ENCODE measurements at places on chromosomes 16 and 17.

DNA sequence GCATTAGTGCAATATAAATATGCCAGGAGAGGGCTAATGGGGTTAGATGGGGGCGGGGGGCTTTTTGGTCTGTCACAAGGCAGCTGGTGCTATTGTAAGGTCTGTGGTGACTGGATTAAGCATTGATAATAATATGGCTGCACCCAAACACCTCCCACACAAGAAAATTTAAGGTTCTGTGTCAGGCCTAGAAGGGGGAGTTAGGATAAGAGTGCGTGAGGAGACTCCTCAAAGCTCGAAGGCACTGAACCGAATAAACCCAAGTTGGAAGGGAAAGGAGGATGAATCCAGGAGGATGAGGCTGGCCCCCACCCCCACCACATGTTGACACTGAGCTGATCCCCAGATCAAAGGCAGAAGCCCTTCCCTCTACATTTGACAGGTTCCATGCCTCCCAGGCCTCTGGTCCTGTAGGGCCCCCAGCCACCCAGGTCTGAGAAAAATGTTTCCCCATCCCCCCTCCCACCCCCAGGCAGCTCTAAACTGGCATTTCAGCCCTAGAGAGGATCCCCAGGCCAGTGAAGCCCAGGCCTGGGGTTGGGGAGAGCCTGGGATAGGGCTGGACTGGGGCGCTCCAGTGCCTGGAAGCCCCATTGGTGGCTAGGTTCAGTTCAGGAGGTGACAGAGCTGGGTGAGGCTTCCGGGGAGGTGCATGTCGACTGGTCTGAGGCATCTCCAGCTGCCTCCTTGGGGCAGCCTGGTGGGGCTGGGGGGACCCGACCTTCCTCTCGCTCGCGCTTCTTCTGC is 1.7 kb downstream of the HOXB1 start:
- DNase-seq, result no peak

DNA sequence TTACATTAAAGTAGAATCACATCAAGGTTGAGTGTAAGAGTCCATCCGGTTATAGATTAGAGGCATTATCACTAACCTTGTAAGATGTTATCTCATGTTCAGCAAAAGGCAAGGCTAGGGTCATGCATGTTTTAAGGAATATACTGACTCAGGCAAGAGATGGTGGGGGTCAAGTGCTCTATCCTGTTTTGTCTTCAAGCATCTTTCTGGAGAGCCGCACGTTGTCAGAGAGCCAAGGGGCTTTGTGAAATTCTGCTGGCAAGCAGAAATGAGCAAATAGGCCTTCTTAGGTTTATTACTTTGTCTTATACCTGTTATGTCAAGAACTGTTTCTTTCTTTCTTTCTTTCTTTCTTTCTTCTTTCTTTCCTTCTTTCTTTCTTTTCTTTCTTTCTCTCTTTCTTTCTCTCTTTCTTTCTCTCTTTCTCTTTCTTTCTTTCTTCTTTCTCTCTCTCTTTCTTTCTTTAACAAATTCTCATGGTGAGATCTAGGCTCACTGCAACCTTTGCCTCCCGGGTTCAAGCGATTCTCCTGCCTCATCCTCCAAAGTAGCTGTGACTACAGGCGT is 47.3 kb upstream of the IL34 start:
- DNase-seq, result no peak

GRCh38 chr17:32636598-32637218 is 149.9 kb downstream of the CDK5R1 start:
- DNase-seq, result no peak

DNA sequence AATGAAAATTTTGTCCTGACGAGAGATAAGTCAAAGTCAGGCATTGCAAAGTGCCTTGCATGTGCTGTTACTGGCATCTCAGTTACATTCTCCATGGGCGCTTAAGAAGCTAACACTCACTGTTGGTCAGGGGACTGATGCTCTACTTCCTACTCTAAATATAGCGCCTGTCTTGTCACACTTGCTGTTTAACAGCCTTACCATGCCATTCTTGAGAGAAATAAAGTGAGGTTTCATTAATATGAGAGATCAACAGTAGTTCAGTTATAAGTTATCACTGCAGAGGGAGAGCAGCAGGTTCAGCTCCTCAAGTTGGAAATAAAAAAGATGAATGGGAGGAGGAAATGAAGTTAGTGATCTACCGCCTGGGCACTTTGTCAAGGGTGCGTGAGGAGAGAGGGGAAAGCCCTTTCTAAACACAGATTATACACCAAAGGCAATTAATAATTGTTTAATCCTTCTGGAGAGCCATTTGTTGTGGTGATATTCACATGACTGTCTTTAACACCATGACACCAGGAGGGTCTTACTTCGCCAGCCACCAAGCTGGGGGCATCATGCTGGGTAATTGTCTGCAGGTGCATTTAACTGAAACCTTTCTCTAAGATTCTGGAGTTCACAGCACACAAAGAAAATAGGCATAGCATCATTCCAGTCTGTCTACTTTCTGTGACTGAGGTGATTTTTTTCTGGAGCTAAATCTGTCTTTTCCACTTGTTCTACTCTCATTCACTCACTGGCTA is 568.7 kb upstream of the HSBP1 start:
- DNase-seq, result no peak

DNA sequence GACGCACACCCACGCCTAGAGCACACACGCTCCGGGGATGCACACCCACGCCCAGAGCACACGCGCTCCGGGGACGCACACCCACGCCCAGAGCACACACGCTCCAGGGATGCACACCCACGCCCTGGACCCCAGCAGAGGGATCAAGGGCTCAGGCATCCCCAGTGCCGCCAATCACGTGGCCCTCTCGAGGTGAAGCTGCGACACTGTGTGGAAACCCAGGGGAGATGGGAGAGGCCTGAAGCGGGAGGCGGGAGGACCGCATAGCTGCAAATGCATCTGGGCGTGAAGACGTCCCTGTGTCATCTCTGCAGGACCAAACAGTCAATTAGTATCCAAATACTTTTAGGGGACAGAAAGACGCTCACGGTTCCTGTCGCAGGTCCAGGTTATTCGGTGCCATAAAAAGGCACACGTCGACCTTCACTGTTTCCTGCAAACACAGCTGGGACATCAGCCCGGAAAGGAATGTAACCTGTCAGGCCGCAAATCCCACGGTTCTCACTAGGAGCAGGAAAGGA is 56.4 kb downstream of the TBC1D16 start:
- no peak for DNase-seq

DNA sequence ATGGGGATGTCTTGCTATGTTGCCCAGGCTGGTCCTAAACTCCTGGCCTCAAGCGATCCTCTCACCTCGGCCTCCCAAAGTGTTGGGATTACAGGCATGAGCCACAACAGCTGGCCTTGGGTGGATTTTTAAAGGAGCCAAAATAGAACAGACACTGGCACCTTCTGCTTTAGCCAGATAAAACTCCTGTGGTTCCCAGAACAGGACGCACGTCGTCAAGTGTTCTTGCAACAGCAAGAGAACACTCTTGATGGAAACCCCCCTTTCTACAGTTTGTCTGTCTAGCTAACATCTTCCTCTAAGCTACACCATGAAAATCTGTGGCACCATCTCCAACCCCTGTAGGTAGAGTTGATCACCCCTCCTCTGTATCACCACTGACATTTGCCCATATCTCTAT is 122.6 kb downstream of the NPIPB5 start:
- DNase-seq, result no peak

- DNase-seq, result peak; percentile 88
Observed at GRCh38 chr16:68265078-68265920, 973 bp downstream of the SLC7A6 start.

DNA sequence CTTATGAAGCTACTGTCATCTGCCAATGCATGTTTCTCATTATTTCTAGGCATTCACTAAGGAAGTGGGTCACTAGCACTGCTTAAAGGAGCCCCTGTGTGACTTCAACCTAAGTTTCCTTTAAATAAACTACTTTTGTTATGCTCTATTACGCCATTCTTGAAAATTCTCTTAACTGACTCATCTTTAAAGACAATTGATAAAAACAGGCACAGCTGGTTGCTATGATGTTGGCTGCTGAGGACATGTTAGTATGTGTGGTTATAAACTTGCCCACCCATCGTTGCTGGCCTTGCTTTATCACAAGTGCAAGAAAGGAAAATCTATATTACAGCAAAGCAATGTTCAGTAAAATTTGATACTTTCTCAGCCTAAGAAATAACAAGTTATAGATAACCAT is 75.8 kb upstream of the CNTNAP4 start:
- DNase-seq, result no peak

- DNase-seq, result no peak
Observed at GRCh38 chr17:66365903-66366302, 63.5 kb downstream of the PRKCA start.

DNA sequence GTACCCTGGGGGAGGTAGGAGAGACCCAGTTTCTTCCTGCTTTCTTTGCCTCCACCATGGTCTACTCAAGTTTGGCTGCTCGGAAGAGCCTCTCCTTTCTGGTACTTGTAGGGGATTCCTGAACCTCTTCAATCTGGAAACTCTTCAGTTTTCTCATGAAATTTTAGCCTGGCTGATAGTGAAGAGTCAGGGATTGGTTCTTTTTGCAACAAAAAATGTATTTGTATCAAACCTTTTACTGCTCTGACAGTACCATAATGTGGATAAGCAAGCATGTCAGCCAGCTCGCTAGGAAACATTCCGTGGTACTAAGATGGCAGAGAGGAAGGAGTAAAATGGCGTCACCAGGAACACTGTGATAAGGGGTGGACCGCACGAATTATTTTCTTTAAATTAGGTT is 55.4 kb downstream of the NUP93 start:
- no peak for DNase-seq

GRCh38 chr17:3890082-3890877 is 2.6 kb downstream of the CAMKK1 start:
- DNase-seq, result peak; percentile 98

- DNase-seq, result no peak
Observed at GRCh38 chr16:1113489-1113888, 17.4 kb upstream of the C1QTNF8 start.

- no peak for DNase-seq
Observed at GRCh38 chr16:51733181-51733580, 582.1 kb upstream of the SALL1 start.

GRCh38 chr17:72587156-72587555 is 466.3 kb downstream of the SOX9 start:
- DNase-seq, result peak; percentile 29

DNA sequence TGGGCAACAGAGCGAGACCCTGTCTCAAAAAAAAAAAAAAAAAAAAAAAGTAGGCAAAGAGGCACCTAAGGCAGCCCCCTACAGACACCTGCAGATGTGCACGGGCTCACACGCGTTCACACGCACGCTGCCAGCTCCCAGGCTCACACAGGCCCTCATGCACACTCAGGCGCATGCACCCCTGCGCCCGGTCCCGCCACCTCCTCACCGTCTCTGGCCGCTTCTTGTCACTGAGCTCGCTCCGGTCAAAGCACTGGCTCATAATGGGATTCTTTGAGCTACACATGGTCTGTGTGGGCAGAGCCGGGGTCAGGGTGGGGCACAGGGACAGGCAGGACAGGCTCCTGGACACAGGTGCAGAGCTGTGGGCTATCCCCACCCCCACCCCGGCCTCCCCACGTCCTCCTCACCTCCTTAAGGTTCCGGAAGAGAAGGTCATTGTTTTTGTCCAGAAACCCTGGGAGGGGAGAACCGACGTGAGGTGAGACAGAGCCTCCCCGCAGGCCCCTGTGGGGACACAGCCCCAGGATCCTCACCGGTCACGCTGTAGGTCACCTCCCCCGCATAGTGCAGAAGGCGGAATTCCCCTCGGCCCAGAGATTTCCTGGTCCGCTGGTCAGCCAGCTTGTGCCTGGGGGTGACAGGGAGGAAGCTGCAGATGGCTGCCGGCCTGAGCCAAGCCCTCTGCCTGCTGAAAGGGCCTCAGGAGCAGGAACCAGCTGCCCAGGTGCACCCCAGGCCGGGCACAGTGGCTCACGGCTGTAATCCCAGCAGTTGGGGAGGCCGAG is 17.9 kb downstream of the MYO1C start:
- DNase-seq, result no peak

- DNase-seq, result no peak
Observed at GRCh38 chr16:19090916-19091315, 22.8 kb upstream of the ITPRIPL2 start.

GRCh38 chr17:48024149-48025039 is 13.2 kb downstream of the COPZ2 start:
- peak; percentile 83 for DNase-seq

DNA sequence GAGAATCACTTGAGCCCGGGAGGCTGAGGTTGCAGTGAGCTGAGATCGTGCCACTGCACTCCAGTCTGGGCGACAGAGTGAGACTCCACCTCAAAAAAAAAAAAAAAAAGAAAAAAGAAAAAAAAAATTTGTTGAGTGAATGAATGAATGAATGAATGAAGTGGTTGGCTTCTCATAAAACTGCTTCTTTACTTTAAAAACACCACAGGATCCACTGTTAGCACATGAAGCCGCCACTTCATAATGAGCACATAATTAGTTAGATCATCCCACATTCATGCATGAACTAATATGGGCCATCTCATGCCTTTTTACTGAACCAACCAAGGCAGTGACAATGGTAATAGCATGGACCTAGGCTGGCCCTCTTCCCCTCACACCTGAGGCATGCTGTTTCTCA is 135.0 kb upstream of the XYLT1 start:
- no peak for DNase-seq

- no peak for DNase-seq
Observed at GRCh38 chr17:63928966-63929695, 3.0 kb downstream of the CD79B start.

DNA sequence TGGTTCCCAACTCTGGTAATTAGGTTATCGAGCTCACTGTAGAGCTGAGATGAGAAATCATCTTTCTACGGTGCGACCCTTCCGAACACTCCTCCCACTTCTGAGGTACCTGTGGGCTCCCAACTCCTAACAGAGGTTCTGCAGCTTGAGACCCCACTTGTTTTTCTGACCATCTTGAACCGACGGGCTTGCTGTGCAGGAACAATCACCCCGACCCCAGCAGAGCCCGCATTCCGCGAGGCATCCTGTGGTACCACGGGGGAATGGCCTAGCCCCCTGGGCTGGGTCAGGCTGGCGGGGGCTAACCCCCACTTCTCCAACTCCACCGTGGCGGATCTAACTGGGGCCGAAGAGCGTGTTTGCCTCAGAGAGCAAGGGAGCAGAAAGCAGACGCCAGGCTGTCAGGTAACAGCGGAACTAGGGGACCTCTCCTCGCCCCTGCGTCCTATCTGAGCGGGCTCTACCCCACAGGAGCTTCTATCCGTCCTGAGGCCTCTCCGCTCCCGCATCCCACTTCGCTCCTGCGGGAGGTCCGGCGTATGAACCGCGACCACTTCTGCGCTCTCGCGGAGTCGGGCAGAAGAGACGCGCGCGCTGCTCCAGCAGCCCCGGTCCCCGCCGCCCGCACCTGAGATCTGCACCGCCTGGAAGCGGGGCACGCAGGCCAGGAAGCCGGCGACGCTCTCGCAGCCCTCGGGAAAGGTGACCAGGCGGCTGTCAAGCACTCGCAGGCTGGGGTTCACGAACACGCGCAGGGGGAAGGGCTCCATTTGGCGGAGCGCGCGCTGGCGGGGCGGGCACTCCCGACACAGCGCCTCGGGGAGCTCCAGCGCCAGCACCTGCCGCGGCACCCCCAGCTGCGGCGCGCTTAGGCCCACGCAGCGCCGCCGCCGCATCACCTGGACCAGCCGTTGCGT is 761 bp downstream of the PDF start:
- DNase-seq, result peak; percentile 53

DNA sequence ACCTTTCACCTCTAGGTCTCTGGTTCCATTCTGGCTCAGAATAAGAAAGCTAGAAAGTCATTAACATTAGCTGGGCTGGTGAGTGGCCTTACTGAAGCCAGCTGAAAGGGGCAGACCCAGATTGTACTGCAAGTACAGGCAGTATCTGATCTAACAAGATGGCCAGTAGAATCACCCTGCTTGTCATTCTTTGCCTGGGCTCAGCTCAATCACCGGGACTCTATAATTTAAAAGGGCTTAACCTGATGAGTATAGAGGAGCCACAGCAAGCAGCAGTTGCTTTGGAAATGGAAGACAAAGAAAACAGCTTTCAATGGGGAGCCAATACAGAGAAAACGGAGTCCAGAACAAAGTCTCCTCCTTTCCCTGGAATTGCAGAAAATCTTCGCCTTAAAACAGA is 13.6 kb downstream of the CDH8 start:
- no peak for DNase-seq

All from GM23248 (cell line).